ENCODE measurements at places on chromosomes 5 and 9.

DNA sequence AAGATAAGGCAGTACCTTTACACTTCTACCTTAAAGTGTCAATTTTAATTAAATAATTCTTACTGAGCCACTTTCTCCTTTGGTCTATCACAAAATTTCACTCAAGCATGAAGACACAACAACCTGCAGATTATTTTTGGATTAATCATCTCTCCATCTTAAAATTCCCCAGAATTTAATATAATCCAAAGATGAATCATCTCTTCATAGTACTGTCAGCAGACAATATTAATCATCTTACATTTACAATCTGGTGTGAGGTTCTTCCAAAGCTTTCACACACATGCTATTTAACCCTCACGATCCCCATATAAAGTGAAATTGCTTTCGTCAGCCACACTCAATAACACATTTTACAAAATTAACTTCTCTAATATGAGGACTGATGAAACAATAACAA, 43.0 kb downstream of the LHFPL2 start:
- no peak for DNase-seq

DNA sequence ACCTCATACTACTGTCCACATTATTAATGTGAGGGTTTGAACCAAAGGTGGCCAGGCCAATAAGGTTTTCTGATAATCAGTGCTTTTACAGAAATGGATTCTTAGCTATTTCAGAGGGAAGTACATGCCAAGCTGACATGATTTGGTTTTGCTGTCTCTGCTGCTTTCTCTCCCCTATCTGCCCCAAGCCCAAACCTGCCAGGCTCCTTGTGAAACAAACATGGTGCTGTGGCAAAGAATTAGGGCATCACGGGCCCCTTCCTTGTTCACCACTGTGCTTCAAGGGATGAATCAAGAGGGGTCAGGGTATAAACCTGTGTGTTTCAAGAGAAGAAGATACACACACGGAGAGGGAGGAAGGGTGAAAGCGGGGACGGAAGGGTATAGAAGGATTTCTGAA, 41.3 kb upstream of the SMU1 start:
- DNase-seq = no peak

- no peak for DNase-seq
Observed at GRCh38 chr9:129481810-129482511, 138.9 kb downstream of the C9orf50 start.

DNA sequence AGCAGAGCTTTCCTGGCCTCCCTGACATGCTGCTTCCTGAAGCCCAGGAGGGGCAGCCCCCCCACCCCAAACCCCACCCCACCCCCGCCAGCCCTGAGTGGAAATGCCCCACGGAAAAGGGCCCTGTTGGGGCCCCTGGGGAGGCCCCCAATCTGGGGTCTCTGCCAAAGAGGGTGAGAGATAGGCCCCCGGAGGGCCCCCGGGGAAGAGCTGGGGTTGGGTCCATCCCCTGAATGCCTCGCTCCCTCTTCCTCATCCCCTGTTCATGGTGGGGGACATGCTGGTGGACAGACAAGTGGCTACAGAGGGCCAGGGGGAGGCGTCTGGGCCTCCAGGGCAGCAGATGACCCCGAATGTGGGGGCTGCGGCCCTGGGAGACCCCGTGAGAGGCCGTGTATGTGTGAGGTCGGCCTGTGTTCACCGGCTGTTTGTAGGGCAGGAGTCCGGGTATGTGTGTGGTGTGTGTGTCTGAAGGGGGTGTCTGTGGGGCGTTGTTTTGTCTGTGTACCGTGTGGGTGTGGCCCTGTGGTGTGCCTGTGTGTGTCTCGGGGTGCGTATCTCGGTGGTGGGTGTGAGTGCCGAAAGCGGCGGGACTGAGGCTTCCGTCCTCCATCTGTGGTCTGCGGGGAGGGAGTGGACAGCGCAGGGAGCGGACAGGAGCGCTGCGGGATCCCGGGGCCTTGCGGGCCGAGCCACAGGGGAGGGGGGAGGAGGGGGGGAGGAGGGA, 11.3 kb downstream of the C9orf50 start:
- no peak for DNase-seq

DNA sequence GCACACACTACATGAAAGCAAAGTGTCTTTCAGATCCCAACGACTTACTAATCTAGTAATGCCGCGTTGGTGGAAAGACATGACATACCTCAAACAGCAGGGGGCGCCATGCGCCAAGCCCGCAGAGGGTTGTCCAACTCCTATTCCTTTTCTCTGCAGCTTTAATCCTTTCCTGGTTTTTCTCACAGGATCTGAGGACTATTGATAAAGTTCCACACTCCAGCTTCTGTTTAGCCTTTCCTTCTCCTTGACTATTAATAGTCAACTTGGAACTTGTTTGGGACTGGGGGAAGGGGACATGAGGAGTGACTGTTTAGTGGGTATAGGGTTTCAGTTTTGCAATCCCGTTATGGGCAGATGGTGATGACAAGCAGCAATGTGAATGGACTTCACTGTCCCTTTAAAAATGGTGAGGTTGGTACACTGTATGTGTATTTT, 62.9 kb downstream of the OTULIN start:
- DNase-seq = peak; percentile 26

DNA sequence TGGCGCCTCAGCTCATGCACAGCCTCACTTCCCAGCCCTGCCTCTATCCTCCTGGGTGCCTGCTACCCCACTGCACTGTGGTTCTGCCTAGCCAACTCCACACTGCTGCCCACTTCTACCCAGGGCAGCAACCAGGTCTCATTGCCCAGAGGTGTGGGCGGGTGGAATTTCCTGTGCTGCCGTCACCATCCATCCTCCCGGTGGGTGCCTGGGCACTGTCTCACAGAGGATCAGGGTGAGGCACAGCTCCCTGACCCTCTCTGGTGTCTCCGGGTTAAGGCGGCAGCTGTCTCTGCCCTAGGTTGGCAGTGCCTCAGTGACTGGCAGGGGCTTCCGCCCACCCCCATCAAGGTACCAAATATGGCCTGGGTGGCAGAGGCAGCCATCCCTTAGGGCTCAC, 4.3 kb upstream of the MTMR12 start:
- no peak for DNase-seq

DNA sequence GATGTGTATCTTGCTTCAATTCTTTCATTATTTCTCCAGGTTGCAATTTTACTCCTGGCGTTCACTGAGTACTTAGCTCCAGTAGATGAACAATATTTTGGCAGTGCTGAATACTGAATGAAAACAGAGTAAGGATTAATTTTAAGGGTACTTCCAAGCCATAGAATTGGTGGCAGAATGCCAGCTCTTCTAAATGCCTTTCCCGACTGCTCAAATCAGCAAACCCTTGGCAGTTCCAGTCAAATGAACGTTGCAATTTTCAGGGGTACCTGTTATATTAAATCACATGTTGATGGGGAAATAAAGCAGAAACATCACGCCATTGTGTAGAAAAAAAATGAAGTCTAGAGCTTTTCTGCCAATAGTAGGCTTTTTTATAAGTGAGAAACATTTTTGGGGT, 282.4 kb upstream of the RPS23 start:
- DNase-seq = no peak

DNA sequence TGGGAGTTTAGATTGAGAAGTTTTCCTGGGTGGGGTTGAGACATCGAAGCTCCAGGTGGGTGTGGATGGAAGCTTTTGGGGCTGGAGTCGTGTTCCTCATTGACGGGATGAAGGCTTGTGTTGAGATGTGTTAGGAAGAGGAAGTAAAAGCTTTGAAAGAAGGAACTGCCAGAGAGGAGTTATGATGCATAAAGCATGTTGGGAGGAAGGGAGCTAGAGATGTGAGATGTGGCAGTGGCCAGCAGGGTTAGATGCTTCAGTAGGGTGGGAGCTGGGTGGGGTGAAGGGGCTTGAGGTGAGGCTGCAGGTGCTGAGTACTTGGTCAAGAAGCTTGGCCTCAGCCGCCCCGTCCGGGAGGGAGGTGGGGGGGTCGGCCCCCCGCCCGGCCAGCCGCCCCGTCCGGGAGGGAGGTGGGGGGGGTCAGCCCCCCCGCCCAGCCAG, 56.7 kb downstream of the HSPA4 start:
- DNase-seq = no peak

- no peak for DNase-seq
Observed at GRCh38 chr5:29134418-29134817, 2059.1 kb upstream of the CDH6 start.

DNA sequence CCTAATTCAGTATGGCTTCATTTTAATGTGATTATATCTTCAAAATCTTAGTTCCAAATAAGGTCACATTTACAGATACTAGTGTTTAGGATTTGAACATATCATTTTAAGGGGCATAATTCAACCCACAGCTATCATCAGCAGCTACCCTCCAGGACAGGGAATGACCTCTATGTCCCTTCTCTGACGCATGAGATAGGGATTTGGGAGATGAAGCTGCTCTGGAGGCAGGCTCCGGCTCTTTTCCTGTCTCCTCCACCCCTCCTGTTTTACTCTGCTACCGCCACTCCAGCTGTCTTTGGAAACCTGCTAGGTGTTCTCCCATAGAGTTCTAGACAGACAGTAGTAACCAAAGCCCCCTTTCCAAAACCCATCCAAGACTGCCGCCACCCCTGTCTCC, 119.2 kb downstream of the CARTPT start:
- no peak for DNase-seq

- no peak for DNase-seq
Observed at GRCh38 chr9:7259544-7260241, 501.9 kb downstream of the KDM4C start.

- no peak for DNase-seq
Observed at GRCh38 chr5:116557669-116558271, 16.9 kb downstream of the SEMA6A start.

- DNase-seq = no peak
Observed at GRCh38 chr9:124263213-124263612, 5.5 kb downstream of the NEK6 start.

DNA sequence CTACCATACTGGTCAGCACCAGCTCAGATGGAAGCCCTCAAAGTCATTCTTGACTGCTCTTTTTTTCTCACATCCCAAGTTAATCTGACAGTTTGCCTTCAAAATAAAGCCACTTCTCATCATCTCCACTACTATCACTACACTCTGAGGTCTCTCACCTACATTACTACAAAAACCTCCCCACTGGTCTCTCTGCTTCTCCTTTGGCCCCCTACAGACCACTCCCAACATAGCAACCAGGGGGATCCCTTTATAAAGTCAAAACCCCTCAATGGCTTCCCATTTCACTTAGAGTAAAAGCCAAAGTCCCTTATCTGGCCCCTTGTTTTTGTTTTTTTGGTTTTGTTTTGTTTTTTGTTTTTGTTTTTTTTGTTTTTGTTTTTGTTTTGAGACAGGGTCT, 4.6 kb downstream of the ARAP3 start:
- DNase-seq = no peak

DNA sequence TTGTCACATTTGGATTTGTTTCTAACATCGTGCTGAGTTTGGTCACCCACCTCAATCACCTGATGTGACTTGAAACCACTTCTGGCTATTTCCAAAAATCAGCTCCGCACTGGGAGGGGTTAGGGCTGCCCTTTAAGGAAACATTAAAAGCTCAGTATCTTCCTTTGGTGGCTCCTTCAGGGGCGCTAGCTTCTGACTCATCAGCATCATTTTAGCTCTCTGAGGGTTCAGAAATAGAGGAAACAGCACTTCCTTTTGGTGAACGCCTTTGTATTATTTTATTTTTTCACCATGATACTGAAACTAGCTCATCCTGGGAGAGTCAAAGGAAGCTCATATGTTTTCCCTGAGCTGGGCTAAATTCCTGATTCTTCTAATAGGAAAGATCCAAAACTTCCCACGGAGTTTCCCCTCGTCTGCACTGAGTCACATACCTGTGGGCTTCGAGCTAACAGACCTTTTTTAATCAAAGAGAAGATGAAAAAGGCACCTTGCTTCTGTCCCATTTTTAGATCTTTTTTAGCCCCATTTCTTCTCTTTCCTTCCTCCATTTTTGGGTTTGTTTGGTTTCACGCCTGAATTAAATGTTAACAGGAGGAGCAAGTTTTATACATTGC, 48.2 kb downstream of the ROPN1L start:
- no peak for DNase-seq

DNA sequence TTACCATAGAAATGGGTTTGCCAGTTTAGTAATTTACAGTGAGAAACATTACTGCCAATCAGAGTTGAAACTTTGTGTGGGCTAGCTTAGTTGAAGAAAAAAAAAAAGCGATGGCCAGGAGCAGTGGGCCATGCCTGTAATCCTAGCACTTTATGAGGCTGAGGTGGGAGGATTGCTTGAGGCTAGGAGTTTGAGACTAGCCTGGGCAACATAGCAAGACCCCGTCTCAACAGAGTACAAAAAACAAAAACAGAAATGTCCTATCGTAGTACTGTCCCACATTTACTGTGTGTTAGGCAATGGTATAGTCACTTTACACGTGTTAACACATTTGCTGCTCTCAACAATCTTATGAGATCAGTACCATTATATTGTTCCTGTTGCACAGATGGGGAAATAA, 2.3 kb downstream of the OSTF1 start:
- DNase-seq = no peak

DNA sequence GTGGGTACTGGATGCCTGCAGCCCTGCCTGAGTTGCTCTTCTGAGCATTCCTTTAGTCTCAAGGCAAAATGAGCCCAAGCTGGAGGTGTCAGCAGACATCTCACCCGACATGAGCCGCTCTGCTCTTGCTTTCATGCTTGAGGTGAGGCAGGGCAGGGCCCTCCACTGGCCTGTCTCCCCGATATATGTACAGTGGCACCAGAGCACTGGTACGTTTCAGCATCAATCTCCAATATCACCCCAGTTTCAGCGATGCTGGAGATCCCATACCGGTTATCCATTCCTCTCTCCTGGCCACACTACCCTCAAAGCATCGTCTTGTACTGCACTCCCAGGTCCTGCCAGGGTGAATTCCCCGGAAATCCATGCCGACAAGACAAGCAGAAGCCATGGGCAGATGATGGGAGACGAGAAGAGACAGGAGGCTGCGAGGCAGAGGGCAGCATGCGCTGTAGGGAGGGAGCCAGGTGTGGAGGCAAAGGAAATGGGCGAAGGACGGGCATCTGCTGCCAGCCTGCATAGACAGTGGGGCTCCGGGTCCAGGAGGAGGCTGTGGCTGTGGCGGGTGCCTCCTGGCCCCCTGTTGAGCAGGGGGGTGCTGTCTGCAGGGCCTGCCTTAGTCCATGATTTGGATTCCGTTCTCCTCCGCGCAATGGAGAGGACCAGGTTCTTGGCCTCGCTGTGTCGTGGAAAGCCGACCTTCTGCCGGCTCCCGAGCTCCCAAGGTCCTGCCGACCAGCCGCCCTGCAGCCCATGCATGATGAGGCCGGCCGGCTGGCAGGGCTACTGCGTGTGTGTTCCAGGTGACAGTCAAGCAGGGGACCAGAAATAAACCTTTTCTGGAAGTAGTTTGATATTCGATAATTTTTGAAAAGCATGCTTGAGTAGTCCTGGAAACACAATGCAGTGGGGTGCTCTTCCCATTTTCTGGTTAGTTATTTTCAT, 152.2 kb upstream of the IRX2 start:
- DNase-seq = no peak

DNA sequence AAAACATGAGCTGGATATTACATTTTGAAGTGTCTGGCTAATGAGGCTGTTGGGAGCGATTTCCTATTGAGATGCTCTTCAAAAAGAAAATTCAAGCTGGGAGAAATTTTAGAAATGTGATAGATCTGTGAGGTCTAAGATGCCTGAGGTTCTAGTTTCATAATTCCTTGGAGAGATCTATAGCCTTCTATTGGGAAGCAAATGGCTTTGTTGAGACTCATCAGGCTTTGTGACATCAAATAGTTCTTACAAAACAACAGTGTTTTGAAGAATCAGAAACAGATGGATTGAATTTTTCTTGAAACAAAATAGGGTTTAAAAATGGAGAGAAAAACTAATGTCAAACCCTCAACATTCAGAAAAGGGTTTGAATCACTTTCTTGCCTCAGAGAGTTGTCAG, 292.9 kb downstream of the NNT start:
- no peak for DNase-seq

All from SK-N-MC (cell line).